A549 (cell line): ENCODE measurements at places on chromosomes 3 and 15.

DNA sequence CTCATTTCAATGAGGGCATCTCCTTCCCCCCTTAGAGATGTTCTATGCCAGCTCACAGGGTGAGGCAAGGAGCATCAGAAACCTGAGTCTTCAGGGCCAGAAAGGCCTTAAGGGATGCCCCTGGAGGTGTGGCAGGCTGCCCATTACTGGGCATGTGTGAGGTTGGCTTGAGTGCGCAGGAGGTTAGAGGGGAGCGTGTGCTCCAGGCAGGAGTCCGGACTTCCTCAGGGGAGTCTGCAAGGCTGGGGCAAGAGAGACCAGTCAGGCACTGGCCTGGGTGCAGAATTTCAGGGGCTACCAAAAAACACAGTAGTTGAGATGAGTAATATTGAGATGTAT lies 1.9 kb downstream of the LOXL1 start:
- no peak for DNase-seq

- no peak for DNase-seq
Measured at GRCh38 chr15:70429056-70429722, 331.5 kb upstream of the TLE3 start.

GRCh38 chr15:58842713-58843396 lies 71.8 kb downstream of the MINDY2 start:
- no peak for DNase-seq

DNA sequence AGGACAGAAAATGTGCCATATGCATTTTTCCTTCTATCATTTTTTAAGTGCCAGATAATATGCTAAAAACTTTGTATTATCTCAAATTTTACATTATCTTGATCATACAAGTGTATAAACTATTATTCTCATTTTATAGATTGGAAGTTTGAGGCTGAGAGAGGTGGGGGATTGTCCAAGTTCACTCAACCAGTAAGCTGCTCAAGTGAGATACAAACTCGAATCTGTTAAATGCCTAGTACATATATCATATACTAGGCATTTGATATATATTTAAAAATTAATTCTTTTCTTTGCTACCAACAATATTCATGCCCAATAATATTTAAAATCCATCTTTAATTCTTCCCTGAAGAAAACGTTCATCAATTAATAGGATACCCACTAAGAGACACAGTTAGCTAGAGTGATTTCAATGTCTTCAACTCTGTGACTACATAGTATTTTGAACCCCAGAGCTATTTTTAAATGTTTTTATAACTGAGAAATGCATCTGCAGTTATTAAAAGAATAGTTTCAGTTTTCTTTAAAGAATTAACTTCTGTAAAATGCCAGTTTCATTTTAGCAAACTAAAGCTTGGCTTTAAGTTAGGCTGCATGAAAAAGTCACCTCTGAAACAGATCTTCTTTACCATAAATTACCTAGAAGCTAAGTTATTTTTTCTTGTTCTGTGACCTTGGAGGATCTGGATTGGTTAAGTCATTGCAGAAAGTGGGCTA lies 40.4 kb downstream of the IQCB1 start:
- no peak for DNase-seq
